D341Med (cell line): ENCODE measurements at places on chromosomes 4 and X.

- no peak for DNase-seq
Observed at GRCh38 chrX:103685396-103685795, 1.1 kb downstream of the MORF4L2 start.

- no peak for DNase-seq
Observed at GRCh38 chr4:41069257-41069656, 145.1 kb downstream of the APBB2 start.

GRCh38 chrX:118100091-118100490 is 16.5 kb downstream of the KLHL13 start:
- DNase-seq: no peak

- no peak for DNase-seq
Observed at GRCh38 chr4:766152-766515, 59.8 kb downstream of the CPLX1 start.

GRCh38 chr4:60884587-60884986 is 315.5 kb upstream of the ADGRL3 start:
- no peak for DNase-seq

DNA sequence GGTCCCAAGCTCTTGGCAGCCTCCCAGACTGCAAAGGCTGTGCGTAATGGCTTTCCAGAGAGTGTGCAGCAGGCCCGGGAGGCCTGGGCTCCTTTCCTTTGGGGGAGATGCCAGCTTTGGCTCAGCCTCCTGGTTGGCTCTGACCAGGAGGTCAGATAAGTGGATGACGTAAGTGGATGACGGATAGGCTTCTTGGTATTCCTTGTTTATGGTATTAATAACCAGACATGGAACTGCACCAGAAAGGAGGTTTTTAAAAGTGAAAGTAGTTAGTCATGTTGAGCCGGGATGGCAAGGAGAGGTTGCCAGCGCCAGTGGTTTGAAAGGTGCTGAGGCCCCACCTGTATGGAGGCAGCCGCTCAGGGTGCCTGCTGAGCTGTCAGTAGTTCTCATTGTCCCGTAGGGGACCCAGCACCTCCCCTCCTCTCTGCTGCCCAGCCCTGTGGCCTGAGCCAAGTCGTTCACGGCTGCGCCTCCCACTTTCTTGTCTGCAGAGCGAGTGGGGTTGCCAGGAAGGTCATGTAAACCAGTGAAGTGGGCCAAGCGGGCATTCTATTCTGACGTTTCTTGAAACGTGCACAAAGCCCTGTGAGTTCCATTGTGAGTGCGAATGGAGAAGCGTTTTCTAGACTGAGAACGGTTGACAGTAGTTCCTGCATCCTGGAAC is 28.7 kb upstream of the STOX2 start:
- DNase-seq: no peak

DNA sequence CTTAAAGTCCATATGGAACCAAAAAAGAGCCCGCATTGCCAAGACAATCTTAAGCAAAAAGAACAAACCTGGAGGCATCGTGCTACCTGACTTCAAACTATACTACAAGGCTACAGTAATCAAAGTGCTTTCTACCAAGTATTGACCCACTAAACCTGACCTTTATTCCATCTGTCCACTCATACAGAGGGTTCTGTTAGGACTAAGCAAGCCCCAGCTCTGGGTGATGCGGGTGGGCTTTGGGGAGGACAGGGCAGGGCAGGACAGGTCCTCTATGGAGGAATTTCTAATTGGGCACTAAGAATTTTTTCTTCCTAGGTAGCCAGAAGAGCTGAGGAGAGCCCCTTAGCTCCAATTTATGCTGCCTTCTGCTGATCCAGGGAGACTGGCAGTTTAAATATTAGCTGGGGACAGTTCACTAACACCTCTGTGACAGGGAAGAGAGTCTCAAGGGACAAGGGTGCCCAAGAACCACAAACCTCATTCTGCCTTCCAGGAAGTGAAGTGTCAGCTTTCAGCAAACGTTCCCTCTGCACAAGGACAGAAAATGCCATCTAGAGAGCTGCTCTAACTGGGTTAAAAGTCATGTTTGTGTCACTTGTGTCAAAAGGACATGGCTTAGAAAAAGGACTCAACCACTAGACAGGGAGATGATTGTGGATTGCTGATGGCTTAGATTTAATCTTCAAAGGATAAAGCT is 143.2 kb downstream of the KIT start:
- DNase-seq: no peak
